ENCODE measurements at places on chromosomes 3 and 15. TPM values are rescaled to one million over a fixed set of nuclear protein-coding genes. Genes with fewer than 3 reads are reported as not detected.

DNA sequence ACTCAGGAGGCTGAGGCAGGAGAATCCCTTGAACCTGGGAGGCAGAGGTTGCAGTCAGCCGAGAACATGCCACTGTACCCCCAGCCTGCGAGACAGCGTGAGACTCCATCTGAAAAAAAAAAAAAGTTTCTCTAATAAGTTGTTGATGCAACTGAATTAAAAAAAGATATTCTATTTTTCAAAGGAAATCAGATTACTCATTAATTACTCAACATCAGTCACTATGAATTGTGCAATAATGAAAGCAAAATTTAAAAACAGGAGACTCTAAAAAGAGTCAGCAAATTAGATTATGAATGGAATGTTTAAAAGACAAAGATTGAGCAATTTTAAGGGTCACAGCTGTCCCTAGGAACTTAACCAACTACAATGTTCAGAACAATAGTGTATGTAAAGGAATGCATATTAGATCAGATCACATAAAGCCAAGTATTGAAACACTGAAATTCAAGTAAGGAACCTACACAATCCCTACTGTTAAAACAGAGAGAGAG, 60.2 kb upstream of the SLC4A7 start:
- no peak for DNase-seq

DNA sequence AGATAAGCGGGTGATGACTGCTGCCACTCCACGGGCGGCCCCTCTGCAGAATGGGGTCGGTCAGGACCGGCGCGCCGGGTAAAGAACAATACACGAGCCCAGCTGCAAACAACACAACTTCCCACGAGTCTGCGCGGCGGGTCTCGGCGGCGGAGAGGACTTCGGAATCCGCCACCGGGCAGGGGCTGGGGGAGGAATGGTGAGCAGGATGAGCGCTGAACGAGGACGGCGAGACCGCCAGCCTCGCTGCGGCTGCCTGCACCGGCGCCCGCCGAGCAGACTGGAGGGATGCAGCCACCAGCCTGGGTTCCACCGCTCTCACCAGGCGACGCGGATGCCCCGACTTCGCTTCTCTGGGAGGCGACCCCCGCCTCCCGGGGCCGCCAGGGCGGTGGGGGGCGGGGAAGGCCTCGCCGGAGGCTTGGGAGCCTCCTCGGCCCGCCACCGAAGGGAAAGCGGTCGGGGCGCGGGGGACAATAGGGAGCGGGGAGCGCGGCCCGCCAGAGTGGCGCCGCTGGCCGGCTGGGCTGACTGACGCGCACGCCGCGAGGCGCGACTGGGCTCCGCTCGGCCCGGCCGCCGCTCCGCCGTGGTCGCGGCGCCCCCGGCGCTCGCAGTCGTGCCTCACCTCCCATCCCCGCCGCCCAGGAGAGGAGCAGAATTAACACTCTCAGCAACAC, 515 bp downstream of the ADAM10 start:
- DNase-seq: peak; percentile 59

DNA sequence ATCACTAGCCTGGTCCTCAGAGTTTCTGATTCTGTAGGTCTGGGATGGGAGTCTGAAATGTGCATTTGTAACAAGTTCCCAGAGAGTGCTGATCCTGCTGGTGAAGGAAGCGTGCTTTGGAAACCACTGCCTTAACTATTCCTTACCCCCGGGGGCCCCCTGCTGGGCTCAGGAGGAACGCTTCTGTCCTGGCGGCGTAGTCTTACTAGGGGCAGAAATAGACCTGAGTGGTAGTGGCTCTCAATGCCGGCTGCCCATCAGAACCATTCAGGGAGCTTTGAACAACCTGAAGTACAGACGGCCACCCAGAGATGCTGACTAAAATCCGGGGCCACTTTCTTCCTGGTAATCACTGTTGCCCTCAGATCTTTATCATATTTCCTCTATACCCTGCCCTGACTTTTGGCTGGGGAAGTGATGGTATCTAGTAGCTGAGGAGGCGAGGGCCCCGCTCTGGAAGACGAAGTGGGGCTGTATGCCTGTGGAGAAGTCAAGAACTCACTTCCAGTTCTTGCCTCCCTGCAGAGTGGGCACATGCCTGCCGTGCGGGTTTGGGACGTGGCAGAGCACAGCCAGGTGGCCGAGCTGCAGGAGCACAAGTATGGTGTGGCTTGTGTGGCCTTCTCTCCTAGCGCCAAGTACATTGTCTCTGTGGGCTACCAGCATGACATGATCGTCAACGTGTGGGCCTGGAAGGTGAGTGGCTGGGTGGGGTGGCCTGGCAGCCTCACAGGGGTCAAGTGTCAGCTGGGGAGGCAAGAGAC, 16.3 kb upstream of the JMJD7 start:
- peak; percentile 82 for DNase-seq

- DNase-seq: no peak
Measured at GRCh38 chr15:26128611-26129140, 265.5 kb upstream of the ATP10A start.

DNA sequence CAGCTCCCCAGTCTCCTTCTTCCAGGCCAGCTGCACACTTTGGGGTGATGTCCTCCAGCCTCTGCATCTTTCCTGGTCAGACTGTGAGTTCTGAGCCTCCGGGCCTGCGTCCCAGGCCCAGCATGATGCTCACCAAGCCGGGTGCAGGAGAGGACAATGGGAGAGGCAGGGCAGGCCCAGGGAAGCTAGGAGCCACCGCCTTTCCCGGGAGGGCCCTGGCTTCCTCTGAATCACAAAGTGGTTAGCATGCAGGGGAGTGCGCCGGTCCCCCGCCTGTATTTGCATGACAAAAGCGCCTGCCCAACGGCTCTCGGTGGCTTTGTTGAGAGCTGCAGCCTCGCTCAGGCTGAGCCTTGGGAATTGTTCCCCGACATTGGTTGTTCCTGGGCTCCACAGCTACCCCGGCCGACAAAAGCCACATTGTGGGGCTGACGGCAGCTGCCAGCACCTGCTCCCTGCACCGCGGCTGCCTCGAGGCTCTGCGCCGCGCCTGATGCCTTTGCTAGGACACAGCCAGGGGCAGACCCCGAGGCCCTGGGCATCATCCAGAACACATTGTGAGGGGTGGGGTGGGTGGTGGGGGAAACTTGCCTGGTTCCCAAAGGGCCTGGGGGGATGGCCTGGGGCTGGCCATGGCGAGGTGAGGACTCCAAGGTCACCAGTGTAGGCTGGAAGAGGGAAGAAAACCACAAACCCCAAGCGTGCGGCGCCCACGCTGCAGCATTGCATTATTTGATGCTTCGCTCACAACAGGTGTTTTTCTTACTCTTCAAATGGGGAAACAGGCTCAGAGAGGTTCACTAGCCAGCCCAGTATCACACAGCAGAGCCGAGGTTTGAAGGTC, 20.0 kb upstream of the KLF13 start:
- no peak for DNase-seq

GRCh38 chr3:127786353-127787070, 35.8 kb downstream of the MGLL start:
- DNase-seq: peak; percentile 67

- no peak for DNase-seq
Measured at GRCh38 chr15:41688671-41689070, 28.5 kb downstream of the MGA start.

GRCh38 chr15:68843425-68844311, 23.0 kb upstream of the ANP32A start:
- no peak for DNase-seq

- no peak for DNase-seq
Measured at GRCh38 chr15:84921121-84921520, 36.7 kb downstream of the SLC28A1 start.

DNA sequence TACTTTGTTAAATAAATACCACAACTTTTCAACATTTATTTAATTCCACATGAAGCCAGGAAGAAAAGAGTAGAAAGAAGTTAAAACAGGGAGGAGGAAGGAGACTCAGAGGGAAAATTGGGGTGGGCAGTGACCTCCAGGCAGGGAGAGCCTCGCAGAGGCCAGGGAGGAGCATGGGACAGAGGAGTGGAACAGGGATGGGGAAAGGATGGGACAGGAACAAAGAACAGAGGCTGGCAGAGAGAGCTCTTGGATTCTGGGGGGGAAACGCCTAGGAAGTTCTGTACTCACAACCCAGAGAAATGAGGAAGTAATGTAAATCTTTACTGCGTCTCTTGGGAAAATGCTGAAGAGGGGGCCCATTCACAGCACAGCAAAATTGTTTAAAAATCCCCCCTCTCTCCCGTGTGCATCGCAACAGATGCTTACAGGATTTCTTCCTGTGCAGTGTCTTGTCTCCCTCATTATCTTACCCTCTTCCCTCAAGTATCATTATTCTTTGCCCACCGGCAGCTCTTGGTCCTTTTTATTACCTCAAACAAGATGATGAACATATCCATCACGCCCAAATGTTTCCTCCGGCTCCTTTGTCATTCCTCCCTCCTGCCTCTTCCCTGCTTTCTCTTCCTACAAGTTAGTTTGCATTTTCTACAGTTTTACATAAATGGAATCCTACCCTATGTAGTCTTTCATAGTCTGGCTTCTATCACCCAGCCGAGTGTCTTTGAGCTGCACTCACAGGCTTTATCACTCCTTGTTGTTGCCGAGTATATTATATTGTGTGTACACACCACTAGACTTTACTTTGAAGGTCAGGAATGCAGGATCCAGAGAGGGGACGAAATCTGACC, 65.5 kb downstream of the ARHGAP31 start:
- DNase-seq: no peak

DNA sequence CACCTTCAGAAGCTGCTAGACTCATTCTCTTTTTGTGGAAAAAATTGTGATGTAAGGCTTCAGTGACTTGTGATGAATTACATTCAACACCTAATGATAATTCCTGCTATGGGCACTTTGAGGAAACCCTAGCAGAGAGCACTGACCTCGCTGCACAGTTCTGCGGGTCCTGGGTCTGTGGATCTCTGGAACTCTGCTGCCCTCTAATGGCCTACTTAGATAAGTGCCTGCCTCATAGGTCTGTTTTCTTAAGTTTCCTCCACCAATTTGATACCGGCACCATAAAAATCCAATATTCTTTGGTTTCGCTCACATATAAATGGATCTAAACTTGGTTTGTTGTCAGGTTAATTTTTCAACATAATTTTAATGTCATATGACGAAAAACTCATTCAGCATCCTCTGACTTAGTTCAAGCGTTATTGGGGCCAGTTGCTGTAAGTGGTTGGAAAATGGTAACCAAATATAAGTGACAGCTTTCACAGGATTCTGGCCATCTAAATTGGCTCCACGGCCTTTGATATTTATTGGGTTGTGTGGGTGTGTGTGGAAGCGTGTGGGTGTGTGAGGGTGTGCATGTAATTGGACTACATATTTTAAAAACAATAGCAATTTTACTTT, 10.4 kb downstream of the SLITRK3 start:
- no peak for DNase-seq

DNA sequence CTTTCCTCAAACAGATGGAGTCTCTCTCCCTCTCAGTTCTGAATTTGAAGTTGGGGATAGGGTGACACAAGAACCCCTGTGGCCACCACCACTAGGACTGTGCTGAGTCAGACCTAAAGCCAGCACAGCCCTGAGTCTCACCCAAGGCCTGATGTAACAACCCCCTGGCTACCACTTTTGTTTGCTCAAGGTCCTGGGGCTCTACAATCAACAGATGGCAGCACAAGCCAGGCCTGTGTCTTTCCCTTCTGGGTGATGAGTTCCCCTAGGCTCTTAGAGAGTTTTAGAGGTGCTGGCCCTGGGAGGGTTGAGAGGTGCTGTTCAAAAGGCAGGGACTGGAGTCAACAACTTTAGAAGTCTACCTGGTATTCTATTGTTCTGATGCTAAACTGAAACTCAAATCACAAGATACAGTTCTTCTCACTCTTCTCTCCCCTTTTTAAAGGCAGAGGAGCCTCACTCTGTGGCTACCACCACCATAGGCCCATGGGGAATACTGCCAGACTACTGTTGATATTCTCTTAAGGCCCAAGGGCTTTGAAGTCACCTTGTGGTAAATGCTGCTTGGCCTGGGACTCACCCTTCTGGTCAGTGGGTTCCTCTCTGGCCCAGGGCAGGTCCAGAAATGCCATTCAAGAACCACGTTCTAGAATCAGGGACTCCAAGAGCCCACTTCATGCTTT, 6.5 kb downstream of the OR5K4 start:
- DNase-seq: no peak

- no peak for DNase-seq
Measured at GRCh38 chr3:193962986-193963685, 172.8 kb upstream of the HES1 start.

DNA sequence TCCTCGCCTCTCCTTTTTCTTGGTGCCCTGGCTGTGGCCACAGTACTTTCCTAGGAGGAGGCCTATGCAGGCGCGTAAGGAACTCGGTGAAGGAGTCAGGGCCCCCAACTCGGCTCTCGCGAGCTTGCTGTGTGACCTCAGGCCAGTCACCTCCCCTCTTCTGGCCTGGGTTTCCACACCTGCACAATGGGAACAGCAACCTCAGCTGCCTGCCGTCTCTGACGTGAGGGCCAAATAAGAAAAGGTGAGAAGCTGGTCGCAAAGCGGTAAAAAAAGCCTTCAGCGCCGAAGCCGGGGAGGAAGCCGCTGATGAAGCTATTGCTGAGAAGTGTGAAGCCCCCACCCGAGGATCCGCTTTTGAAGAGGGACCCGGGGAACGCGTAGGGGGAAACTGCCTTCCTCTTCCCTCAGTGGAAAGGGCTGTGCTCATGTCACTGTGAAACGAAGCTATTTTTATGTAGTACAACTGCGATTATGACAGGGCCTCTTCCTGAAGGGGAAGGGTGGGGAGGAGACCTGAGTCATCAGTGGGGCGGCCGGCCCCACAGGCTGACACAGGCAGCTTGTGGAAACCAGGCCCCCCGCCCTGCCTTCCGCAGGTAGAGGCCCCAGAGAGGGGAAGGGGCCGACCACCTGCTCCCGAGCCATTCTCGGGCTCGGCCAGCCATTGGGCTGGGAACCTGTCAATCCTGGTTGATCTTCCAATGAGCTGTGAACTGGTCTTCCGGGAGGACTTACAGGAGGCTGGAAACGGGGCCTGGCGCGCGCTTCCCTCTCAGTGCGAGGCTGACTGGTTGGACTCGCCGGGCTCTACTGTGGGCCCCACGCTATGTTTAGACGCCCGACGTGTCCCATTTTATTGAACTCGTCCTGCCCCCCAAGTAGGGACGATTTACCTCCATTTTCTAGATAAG, 18.0 kb upstream of the ANKDD1A start:
- DNase-seq: peak; percentile 92

DNA sequence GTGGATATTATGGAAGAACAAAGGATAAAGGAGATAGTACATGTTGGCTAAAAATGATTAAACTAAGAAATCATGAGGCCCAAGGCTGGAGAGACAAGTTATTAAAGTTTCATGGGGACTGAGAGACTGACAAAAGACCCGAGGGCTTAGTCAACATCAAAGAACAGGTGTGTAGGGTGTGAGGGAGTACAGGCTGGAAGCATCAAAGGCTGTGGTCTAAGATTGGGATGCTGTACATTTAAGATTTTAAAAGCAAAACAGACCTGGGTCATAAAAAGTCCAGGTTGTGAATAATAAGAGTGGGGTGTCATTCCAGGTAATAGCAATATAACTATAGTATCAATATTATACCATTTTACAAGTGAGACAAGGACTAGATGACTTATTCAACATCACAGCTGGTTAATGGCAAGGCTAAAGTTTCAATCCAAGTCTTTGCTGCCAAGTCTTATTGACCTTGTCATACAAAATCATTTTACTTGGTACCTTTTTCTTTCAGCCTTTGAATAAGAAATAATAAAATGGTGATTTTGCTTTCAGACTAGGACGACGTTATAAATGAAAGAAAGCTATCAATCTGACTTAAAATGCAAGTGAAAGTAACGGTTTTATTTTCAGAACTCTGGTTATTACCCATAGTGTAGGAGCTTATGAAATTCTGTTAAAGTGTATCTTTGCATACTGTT, 211.6 kb downstream of the TNIK start:
- no peak for DNase-seq

The MEGF11 gene
- total RNA-seq: not detected

The MCF2L2 gene
- total RNA-seq: 0.44 TPM

The PCOLCE2 gene
- 15.1 TPM for total RNA-seq

The MNS1 gene
- 1.9 TPM for total RNA-seq

The ISL2 gene
- not detected for total RNA-seq

The PLS1 gene
- 27.1 TPM for total RNA-seq

Data from upper lobe of left lung (tissue), 6 donors.